Hematopoietic multipotent progenitor cell treated with erythropoietin and hydrocortisone succinate and interleukin-3 and kit ligand, for 17 days (in vitro differentiated cells): ENCODE measurements at places on chromosomes 7 and 10.

DNA sequence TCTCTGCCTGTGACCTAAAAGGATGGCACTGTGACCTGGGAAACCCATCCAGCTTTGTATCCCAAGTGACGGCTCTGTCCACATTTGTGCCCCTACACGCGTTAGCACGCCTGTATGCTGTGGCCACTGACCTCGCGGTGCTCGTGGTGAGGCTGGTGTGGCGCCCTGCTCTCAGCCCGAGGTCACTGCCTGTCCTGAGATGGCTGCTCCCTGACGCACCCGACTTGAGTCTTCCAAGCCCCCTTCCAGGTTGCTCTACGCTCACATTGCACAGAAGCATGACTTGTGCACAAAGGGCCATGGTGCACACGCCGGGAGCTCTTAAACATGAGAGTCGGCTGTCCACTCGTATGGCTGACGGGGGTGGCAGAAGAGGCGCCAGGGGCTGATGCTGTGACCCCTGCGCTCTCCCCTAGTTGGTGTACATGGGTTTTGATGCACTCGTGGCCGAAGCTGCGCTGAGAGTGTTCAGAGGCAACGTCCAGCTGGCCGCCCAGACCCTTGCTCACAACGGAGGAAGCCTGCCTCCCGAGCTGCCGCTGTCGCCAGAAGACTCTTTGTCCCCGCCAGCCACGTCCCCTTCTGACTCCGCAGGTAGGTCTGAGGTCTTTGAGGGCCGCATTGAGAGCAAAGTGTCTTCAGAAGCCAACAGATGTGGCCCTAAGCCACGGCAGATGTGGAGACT lies 33.5 kb downstream of the WDR86 start:
- no peak for DNase-seq

- no peak for DNase-seq
Measured at GRCh38 chr7:102064361-102065025, 222.2 kb upstream of the SH2B2 start.

GRCh38 chr7:50828801-50829200 lies 46.1 kb upstream of the GRB10 start:
- no peak for DNase-seq

GRCh38 chr7:26051021-26051420 lies 101.0 kb upstream of the NFE2L3 start:
- DNase-seq, result no peak

DNA sequence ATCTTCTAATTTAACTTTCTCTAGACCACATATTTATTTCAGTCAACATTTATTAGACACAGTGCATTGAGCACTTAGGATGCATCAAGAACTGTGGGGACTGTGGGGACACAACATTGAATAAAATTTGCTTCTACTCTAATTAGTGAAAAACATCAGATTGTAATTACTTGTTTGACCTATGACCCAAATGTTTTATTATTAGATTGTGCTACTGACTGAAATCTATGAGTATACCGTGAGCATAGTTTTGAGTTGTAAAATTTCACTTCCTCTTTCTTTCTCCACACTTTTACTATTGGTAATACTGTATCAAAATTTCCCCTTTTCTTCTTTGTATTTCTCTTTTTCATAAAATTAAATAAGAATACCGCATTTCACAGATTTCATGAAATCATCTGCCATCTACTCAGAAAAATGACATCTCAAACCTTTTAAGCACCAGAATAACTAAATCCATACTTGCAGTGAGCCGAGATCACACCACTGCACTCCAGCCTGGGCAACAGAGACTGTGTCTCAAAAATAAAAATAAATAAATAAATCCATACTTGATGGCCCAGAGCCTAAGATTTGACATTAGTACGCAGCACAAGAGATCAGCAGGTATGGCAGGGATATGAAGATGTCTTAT lies 25.4 kb upstream of the INPP5F start:
- no peak for DNase-seq

GRCh38 chr10:49365675-49366415 lies 30.0 kb downstream of the DRGX start:
- no peak for DNase-seq

DNA sequence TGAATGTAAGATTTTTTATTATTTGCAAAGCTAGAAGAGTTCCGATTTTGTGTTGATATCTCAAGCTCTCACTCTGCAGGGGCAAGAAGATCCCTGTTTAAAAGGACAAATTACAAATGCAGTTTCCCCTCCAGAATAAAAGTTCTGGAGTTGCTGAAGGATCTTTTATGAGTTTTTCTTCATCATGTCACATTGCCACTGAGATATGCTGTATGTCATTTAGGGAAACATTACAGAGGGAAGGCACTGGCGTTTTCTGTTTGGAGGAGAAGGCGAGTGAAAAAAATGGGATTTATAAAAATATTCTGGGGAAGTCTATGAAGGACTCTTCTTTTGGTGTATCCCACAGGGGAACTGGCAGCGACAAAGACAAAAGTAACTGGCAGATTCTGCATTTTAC lies 57.4 kb downstream of the POU6F2 start:
- DNase-seq, result no peak

DNA sequence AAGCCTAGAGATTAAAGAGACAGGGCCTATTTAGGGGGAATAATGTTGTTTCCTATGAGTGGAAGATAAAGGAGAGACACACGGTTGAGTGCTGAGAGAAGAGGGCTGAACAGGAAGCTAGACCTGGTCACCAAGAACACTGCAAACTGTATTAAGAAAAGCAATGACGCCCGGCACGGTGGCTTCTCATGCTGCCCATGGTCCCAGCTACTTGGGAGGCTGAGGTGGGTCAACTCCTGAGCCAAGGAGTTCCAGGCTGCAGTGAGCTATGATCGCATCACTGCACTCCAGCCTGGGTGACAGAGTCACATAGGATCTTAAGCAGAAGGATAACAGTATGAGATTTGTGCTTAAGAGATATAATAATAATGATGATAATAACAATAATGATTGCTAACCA lies 19.7 kb upstream of the OTUD1 start:
- no peak for DNase-seq

- no peak for DNase-seq
Measured at GRCh38 chr10:17407047-17407446, 47.3 kb downstream of the ST8SIA6 start.

GRCh38 chr7:101936223-101936610 lies 118.8 kb downstream of the CUX1 start:
- no peak for DNase-seq

DNA sequence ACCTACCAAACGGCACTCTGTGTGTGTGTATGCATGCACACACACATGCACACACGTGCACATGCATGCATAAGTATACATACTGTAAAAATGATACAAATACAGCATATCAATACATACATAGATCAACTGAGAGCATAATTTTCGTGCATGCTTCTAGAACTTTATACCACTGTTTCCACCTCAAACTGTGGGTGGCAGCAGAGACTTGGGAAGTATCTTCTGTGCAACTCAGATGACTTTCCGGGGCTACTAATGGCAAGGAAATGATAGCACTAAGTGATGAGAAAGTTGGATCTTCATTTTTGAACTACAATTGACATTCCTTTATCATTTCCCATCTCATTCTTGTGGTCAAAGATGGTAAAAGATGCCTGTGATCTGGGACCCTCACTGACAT lies 570.7 kb downstream of the REEP3 start:
- DNase-seq, result no peak

DNA sequence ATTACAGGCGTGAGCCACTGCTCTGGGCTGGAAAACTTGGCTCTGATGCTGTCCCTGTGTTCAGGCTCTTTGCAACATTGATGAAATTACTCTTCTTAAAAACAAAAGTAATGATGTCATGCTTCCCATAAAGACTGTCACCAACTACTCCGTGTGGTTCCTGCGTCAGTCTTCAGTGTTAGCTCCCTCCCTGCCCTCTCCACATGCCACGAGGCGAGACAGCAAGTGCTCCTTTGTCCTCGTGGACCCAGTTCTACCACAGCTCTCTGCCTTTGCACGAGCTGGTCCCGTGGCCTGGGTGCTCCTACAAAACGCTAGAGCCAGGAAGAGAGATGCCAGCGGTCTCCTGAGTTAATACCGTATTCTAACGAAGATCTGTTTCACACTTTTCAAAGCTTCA lies 194.5 kb downstream of the SDK1 start:
- no peak for DNase-seq

DNA sequence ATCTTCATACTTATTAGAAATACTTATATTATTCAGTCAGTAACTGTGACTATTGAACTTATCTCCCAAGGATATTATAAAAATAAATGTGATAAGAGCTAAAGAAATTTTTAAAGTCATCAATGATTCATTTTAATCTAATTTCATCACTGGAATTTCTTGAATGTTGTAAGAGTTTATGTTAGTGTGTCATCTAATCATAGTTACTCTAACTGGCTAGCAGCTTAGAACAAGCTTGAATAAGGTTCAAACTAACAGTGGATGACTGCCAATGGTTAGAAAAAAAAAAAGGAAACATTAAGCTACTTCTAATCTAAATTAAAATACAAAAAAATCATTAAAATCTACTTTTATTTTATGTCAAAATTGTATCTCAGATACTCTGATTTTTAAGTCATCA lies 1066.3 kb downstream of the CNTNAP2 start:
- no peak for DNase-seq

GRCh38 chr7:157974678-157975230 lies 612.9 kb downstream of the PTPRN2 start:
- no peak for DNase-seq

DNA sequence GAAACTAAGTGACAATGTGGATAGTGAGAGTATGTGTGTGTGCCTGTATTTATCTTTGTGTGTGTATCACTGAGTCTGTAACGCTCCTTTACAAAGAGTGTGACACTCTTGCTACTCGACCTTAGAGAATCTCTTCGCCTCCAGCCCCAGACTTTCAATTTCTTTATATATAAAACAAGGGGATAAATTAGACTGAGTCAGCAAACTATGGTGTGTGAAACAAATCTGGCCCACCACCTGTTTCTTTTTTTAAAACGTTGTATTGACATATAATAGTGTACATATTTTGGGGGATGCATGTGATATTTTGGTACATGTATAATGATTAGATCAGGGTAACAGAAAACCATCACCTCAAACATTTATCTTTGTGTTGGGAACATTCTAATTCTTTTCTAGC lies 240.5 kb downstream of the KCNMA1 start:
- no peak for DNase-seq

DNA sequence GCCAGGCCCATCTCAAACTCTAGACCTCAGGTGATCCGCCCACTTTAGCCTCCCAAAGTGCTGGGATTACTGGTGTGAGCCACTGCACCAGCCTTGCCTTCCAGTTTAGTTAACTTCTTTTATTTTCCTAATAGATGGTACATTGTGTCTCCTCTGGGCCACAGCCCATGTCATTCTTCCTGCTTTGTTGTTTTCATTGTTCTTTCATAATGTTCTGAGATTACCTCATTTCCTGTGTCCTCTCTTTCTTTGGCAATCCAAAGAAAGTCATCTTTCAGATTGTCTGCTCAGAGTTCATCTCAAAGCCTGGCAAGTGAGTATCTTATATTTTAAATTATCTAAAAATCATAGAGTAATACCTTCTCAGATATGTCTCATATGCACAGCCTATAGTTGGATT lies at the start of gene OLAH:
TSS of gene OLAH (plus strand) at position 270 of the 400 bp plus-strand sequence. CDS start 3,346 bp downstream, outside the sequence.
- no peak for DNase-seq
